Activated CD8-positive, alpha-beta memory T cell treated with anti-CD3 and anti-CD28 coated beads, Interleukin-2, amount 50 U/mL, for 48 hours (primary cell): ENCODE measurements at places on chromosomes 16 and 17.
A peak's percentile ranks its signal among the peaks of the same experiment; 100 is the strongest.

DNA sequence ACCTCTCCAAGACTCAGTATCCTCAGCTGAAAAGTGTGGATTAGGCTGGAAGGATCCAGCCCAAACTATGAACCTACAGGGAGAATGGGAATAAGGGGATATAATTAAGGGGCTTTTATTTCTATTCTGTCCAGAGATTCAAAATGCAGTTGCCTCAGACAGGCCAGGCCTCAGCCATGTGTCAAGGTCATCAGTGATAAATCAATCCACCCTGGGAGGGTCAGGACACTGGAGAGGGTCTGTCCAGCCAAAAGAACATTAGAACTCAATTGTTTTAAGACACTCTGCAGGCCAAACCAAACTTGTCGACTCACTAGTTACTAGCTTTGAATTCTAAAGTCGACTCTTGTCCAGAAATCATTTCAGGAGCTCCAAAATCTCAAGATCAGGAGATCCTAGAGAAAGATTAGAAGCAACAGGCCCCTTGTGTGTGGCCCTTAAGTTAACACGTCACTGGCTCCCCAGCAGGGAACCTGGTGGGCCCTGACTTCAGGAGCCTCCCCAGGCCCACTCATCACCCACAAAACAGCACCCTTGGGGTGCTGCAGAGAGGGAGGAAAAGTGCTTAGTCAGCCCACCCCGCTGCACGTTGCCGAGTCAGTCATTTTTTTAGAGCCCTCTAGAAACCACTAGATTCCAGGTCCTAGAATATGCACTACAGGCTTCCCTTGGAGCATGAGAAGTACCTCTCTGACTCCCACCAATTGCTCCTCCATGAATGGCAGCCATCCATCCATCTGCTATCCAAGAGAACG, 156.8 kb downstream of the XYLT1 start:
- no peak for DNase-seq

GRCh38 chr16:89907055-89907814, 11.4 kb upstream of the MC1R start:
- no peak for DNase-seq

GRCh38 chr17:14352136-14352535, 51.3 kb downstream of the HS3ST3B1 start:
- no peak for DNase-seq

- DNase-seq: no peak
Observed at GRCh38 chr16:83928341-83929055, 24.5 kb upstream of the OSGIN1 start.

DNA sequence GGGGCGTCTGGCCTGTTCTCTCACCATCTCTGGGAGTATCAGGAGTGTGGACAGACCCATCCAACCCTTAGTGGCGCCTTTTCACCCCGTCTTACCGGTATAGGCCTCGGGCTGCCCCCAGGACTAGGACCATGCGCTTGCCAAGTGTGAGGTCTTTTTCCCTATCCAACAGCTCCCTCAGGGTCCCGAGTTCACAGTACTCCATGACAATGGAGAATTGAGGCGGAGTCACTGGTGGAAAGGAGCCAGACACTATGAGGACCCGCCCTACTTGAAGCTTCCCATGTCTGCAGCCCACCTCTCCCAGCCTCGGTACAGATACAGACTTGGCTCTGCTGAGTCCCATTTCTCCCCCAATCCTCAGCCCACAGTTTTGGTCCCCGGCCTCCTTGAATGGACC, 15.9 kb upstream of the RFWD3 start:
- DNase-seq: no peak

DNA sequence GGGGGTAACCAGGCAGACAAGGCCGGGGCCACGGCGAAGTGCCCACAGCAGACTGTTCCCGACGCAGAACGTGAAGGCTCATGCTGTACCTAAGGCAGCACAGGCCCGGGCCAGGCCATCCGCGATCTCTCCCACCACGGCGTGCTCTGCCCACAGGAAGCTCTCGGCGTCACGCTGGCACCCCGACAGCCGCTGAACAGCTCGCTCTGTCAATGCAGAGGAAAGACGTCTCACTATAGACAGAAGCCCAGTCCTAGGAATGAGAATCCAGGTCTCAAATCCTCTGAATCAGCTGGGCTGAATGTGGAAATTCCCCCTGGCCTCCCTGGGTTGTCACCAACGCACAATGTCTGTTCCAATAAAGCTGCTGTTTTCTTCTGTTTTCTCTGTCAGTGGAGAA, 21.4 kb downstream of the SERPINF1 start:
- DNase-seq: no peak

GRCh38 chr16:55389426-55390073, 65.5 kb downstream of the IRX6 start:
- no peak for DNase-seq

DNA sequence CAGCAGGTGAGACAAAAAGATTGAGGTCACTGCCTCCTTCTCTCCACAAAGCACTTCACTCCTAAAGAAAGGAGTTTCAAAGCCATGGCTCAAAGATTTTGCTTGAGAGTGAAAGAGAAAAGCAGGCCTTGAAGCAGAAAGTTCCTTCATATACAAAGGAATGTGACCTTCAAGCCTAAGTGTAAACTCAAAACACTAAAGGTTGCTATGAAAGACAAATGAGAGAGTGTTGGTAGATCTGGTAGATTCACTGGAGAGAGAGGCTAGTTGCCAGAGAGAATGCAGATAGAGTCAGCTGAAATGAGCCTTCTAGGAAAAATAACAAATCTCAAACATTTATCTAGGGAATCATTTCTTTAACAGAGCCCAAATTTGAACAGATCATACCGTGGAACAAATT, 305.2 kb downstream of the CDH8 start:
- DNase-seq: no peak

DNA sequence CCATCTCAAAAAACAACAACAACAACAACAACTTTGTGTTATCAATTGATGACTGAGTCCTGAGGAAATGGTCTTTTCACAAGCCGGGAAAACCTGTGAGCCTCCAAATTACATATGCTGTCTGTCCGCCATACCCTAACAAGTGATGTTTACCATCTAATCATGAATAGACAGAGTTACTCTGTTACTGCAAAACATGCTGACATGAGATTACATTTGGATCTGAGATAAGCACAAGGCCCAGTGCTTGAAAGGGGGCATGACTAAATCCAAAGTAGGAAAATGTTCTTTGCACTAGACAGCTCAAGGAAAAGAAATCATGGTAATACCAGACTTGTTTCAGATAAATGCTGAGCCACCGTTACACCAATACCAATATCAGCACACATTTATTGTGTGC, 8.6 kb upstream of the ATXN1L start:
- no peak for DNase-seq

GRCh38 chr17:10276436-10276835, 78.0 kb upstream of the GAS7 start:
- no peak for DNase-seq

DNA sequence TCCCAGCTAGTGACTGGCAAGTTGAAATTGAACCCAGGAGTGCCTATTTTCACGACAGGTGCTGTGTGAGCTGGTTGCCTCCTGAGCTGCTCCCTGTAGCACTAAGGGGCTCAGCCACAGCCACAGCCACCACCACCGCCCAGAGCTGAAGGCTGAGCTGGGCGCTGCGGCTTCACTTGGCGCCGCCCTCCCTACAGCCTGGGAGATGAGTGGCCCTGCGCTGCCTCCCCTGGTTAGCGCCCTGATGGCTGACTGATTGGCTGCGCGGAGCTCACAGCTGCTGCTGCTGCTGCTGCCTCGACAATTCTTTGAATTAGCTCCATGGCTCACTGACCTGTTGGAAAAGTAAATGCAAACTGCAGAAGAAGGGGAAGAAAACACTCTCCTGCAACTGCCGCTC, 91.8 kb upstream of the TMEM132E start:
- no peak for DNase-seq

DNA sequence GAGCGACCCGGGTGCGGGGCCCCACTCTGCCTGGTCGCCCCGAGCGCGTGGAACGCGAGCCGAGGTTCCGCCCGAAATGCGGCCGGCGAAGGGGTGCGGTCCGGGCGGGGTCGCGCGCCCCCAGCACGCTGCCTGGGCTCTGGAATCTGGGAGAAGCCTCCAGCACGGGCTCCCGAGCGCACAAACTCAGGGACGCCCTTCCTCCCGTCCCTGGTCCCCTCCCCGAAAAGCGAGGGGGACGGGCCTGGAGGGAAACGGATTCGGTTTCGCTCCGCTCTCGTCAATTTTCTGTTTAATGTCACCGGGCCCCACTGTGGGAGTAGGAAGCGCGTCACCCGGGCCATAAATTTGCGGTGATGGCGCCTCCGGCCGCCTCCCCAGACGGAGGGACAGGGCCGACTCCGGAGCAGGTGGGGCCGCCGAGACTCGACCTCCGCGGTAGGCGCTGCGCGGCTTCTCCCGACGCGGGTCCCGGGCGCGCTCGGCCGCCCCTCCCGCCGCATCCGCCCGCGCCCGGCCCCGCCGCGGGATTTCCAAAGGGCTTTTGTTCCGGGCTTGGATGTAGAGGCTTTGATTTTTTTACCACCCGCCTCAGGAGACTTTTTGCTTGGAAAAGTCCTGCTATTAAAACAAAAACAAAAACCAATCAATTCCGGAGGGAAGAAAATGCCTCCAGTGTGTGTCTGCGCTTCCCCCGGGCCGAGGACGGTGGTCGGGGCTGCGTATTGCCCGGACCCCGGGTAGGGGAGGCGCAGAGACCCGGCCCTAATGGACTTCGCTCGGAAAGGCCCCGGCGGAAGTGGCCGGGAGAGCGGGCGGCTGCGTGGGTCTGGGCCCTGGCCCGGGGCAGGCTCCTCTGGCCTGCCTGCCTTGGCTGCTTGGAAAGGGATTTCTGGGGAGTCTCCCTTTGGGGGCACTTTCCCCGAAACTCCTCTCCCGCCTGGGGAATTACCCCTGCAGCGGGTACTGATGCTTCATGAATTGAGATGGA, 7.9 kb upstream of the BAHCC1 start:
- peak; percentile 74 for DNase-seq

DNA sequence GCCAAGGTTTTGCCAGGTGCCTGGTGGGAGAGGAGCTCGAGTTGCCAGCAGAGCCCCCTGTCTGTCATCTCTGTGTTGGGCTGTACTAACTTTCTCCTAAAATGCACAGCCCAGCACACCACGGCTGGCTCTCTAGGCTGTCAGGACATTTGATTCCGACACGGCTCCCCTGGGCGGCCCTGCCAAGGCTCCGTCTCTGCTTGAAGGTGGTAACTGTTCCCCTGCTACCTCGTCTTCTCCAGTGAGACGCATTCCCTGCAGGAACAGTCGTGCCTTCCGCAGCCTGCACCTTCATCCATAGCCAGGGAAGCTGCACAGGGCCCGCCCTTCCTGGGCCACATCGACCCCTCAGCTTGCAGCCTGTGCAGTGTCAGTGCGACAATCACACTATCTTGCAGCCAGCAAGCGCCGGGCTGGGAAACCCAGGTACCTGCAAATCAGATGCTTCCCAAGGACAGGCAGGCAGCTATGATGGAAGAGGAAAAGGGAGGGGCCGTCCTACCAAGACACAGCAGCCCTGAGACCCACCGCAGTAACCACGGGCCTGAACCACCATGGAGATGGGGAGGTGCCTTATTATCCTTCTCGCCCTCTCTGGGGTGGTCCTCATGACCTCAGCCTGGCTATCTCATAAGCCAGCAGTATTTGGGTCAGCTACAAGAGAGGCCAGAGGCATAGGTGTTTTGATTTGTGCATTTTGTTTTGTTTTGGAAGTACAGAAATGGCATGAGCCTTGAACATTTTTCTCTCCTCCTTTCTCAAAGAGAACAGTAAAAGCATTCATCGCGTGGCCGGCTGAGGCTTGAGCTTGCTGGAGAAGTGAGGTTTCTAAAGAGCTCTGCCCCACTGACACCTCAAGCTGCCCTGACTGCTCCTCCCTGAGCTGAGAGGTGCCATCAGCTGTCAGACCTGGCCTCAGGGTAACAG, 361.7 kb upstream of the TNRC6C start:
- DNase-seq: no peak

- peak; percentile 89 for DNase-seq
Observed at GRCh38 chr17:49739641-49740271, 24.2 kb downstream of the FAM117A start.

DNA sequence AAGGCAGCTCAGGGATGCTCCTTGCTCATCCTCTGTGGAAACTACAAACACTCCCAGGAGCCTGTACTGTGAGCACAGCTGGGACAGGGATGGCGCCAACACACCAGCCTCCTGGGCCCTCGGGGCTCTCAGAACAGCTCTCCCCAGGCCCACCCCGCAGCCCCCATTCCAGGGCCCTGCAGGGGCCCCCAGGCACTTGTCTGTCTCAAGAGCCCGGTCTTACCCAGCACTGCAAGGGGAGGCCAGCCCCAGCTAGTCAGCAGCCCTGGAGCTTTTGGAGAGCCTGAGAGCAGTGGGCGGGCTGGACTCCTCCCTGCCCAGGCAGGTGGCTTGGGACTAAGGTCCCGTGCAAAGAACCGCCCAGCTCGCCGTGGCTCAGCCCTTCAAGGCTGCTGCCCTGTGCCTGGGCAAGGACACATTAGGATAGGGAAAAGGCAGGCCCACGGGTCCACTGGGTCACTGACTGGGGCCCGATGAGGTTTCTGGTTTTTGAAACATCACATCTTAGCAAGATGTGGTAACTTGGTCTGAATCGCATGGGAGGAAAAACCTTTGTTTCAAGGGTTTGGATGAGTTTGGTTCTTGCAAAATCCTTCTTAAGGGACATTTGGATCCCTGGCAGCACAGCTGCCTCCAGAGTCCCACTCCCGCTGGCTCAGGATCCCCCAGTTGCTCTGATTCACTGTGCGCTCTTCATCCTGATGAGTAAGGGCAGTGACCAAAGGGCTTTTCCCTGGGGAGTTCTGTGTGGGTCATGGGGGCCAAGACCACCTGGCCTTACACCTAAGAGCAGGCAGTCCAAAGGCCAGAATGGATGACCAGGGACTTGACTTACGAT, 2.8 kb downstream of the DNASE1L2 start:
- peak; percentile 54 for DNase-seq

DNA sequence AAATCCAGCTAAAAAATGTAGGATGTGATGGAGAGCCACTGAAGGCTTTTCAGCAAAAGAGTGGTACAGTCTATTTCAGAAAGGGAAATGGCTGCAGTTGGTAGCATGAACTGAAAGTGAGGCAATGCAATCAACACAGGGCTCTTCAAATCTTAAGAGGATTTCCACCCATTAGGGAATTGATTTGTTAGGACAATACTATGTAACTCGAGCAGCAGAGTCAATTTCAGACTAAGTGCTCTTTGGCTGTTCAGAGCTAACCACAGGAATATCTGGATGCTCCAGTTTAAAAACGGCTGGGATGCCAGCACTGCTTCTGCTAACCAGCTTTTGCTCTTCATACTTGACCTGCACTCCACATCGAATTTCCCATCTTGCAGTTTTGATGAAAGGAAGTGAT, 24.6 kb downstream of the CACNG1 start:
- DNase-seq: no peak

- DNase-seq: no peak
Observed at GRCh38 chr16:21161211-21161610, 2.7 kb downstream of the LDAF1 start.

- no peak for DNase-seq
Observed at GRCh38 chr17:1762901-1763898, 1.3 kb downstream of the SERPINF1 start.
